Left ventricle myocardium superior (tissue), 1 donor: ENCODE measurements at places on chromosomes 4 and X. TPM values are rescaled to one million over a fixed set of nuclear protein-coding genes. Genes with fewer than 3 reads are reported as not detected.

The SPANXN3 gene
- total RNA-seq, result not detected

DNA sequence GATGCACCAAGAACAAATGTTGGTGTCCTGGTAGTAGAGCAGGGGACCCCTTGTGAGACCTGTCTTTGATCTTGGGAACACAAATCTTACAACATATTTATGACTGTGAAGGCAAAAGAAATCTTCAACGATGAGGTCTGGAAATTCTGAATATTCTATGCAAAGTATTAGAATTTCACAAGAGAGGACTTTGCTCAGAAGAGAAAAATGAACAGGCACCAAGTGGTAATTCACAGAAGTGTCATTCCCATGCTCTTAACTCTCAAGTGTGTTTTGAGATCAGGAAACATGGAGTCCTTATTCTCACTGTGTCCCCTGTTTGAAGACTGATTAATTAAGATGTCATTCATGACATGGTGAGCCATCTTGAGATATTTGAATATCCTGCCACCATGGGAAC, 52.5 kb downstream of the COQ2 start:
- no peak for DNase-seq

GRCh38 chr4:1567808-1568581, 116.1 kb downstream of the FAM53A start:
- peak; percentile 26 for DNase-seq

- no peak for DNase-seq
Observed at GRCh38 chr4:123950530-123950929, 553.9 kb downstream of the SPRY1 start.

DNA sequence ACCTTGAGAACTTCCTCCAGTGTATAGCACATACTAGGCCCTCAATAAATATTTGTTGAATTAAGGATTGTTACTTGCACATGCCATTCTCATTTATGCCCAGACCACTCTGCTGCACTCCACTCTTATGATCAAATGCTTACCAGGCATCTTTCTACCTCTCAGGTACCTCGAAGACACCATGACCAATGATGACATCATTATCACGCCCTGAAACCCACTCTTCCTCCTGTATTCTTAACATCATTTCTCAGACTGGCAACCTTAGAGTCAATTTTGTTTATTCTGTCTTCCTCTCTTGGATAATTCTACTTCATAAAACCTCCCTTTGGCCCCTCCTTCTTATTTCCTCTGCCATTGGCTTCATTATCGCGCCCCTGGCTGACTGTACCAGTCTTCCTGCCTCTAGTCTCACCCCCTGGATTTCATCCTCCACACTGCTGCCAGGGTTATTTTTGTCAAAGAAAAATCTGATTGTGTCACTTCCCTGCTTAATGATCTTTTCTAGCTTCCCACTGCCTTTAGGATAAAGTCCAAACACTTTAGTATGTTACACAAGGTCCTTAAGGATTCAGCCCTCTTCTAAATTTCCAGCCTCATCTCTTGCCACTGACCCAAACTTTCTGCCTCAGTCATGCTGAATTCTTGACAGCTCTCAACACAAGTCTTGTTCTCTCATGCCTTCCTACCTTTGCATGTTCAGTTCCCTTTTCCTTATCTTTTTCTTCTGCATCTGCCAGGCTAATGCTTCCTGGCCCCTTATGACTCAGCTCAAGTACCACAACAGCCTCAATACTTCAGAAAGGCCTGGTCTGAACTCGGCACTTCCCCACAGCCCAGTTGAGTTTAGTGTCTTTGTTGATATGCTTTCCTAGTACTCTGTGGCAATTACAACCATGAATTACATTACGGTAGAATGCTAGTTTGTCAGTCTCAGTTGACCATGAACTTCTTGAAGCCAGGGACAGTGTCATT, 45.8 kb downstream of the HDAC8 start:
- DNase-seq, result no peak

The MTMR8 gene
- total RNA-seq, result 0.17 TPM

The OPHN1 gene
- 3.8 TPM for total RNA-seq

DNA sequence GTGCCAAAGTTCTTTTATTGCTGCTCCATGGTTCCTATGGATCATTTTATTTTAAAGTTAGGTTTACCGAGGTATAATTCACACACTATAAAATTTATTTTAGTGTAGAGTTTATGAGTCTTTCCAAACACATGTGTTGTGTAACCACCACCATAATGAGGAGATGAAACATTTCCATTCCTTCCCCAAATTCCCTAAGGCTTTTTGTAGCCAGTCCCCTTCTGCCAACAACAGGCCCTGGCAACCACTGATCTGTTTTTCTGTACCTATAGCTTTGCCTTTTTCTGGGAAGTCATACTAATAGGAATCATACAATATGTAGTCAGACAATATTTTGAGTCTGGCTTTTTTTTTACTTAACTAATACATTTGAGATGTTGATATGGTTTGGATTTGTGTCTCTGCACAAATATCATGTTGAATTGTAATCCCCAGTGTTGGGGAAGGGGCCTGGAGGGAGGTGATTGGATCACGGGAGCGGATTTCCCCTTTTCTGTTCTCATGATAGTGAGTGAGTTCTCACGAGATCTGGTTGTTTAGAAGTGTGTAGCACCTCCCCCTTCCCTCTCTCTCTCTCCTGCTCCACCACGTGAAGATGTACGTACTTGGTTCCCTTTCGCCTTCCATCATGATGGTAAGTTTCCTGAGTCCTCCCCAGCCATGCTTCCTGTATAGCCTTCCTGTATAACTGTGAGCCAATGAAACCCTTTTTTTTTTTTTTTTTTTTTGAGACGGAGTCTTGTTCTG, 59.6 kb upstream of the DHX15 start:
- DNase-seq, result no peak

- DNase-seq, result peak; percentile 28
Observed at GRCh38 chrX:65035446-65035770, 59.2 kb upstream of the ZC4H2 start.

DNA sequence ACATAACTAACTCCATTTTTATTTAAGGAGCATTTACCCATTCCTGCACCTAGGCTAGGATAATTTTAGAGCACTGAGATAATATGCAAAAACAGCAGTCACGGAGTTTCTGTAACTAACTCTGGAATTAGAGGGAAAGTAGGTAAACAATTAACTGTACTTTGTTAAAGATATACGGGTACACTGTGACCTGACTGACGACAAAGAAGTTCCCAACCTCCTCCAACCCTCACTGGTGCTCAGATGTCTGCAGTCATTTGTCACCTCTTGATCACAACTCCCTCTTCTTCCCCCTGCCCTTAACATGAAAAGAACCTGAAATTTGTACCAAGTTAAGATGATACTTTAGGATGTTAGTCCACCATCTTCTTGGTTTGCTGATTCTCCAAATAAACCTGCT, 42.0 kb upstream of the TAPT1 start:
- no peak for DNase-seq

DNA sequence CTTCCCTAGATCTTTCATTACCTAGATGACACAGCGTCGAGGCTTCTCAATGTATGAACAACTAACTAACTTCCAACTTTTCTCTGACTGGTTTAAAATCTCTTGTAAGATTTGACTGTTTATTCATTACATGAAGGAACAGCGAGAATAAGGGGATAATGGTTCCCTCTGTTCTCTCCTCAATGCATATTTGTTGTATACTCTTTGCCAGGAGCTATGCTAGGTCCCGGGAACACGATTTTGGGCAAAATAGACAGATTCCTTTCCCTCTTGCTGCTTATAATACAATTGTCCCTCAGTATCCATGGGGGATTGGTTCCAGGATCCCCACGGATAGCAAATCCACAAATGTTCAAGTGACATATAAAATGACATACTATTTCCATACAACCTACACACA, 1020.0 kb downstream of the DMD start:
- DNase-seq, result no peak

- peak; percentile 35 for DNase-seq
Observed at GRCh38 chr4:187814737-187815465, 180.7 kb upstream of the ZFP42 start.

DNA sequence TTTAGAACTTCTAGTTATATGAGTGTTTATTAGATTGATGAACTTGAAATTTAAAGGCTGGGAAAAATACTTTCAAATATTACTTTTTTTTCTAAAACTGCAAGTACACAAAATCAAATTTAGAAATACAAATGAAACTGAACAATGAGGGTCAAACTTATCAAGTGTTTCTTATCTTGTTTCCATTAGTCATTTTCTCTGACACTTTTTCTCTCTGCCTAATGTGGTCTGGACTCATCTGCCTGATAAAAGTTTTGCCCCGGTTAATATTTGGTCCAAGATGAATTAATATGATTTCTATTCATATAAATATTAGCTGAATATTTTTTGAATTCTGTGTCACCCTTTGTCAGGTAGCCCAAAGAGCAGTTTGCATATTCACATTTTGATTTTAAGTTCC, 8.7 kb upstream of the HPGDS start:
- no peak for DNase-seq

The MAGED1 gene
- 68.3 TPM for total RNA-seq

DNA sequence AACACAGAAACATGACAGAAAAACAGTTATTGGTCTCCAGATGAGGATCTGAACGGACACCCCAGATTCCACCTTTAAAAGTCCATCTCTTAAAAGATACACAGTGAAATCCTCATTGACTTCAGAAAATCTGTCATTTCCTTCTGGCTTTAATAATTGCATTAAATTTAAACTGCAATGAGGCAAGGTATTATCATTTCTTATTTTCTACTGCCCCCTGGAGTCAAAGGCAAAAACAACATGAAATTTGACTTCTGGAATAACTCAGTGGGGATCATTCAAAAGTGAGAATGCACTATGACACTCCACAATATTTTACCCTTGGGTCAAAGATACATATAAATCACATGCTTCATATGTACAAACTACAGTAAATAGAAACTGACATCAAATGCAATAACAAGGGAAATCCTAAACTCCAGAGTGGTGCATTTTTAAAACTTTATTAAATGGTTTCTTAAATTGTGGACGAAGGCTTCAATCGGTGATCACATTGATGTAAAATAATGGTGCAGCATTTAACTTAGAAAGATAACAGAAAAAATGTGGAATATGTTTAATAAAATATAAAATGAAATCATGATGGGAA, 56.4 kb upstream of the SPANXN1 start:
- DNase-seq, result no peak

GRCh38 chrX:87924619-87925018, 407.0 kb downstream of the KLHL4 start:
- DNase-seq, result no peak

DNA sequence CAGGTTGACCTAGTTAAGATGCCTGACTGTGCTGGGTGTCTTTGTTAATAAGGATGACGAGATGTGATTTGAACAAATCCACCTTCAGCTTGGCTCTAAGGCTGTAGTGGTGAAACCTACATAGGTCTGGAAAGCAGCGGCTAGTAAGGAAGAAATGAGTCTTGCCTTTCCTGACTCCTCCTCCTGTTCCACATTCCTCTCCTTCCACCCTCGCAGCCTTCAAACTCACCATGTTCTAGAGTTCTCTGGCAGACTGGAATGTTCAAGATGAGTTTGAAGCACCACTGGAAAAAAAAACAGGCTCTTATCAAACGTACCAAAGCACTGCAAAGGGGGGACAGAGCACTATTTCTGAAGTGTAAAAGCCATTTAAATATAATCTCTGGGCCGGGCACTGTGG, 395.4 kb downstream of the BMPR1B start:
- DNase-seq, result no peak

DNA sequence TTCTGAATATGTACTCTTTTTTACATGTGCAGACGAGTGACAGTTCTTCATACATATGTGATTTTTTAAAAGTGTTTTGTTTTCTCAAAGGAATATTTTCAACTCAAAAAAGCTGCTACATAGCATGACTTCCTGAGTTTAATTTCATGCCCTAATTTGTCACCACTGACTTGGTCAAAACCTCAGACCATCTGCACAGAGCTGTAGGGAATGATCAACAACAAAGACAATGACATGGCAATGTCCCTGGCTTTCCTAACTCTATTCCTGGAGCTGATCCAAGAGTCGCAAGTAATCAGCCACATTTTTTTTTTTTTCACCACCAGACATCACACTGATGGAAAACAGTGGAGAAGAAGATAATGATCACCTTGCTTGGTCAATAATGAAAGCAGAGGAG, 97.7 kb downstream of the TMA16 start:
- no peak for DNase-seq

The UGT8 gene
- total RNA-seq, result 0.12 TPM

GRCh38 chr4:73998040-73999011, at the start of gene CXCL5:
TSS of gene CXCL5 (minus strand) at chr4:73998677. CDS start at chr4:73998581, 96 bp downstream.
- DNase-seq, result peak; percentile 46

The LRIT3 gene
- total RNA-seq, result not detected

The XAGE1B gene
- total RNA-seq, result not detected

The ADGRG4 gene
- not detected for total RNA-seq

GRCh38 chr4:88104902-88105610, 53.4 kb downstream of the ABCG2 start:
- DNase-seq, result no peak

The CHRNA9 gene
- not detected for total RNA-seq

DNA sequence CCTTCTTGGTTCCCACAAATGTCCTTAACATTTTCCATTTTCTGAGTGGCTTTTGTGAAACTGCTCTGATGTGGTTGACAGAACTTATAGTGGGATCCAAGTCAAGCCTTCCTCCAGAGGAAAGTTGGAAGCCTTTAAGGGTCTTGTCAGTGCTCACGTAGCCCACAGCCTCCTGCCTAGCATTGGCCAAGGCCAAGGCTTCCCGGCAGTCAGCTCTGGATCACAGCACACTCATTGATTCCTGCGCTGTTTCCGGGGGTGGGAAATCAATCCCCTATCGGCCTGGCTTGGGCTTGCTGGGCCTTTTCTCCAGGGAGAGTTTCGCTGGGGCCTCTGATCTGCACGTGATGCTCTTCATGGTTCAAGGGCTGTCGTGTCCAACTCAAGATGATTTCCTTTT, 76.1 kb downstream of the SLC9A6 start:
- DNase-seq, result no peak

DNA sequence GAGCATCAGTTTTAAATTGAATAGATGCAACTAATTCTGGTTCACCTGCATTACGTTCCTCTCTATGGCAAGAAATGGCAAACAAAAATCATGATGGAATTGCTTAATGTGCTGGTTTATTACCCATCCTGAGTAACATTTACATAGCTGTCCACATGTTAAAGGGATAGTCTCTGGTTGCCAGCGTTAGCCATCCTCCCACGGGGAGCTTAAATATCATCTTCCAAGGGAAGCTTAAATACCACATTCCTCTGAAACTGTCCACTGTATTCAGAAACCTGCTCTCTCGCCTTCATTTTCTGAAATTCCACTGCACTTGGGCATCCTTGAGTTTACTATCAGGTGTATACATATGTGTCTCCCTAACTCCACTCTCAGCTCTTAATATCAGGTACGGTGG, 586.6 kb downstream of the TLL1 start:
- DNase-seq, result no peak

The PCSK1N gene
- 0.32 TPM for total RNA-seq

DNA sequence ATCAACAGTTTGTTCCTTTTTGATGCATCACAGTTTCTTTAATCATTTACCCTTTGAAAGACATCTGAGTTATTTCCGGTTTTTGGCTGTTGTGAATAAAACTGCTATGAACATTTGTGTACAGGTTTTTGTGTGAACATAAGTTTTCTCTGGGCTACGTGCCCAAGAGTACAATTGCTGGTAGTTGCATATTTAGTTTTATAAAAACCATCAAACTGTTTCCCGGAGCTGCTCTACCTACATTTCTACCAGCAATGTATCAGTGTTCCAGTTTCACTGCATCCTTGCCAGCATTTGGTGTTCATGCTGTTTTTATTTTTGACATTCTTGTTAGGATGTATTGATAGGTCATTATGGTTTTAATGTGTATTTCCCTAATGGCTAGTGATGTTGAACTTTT, 17.3 kb downstream of the KDM6A start:
- DNase-seq, result no peak
